ENCODE measurements at places on chromosomes 5 and 9. TPM values are rescaled to one million over a fixed set of nuclear protein-coding genes. Genes with fewer than 3 reads are reported as not detected.

Gene SLC22A5
- polyA plus RNA-seq: 12.6 TPM

- peak; percentile 41 for DNase-seq
Measured at GRCh38 chr5:76582230-76583162, 40.7 kb downstream of the F2RL2 start.

- DNase-seq: peak; percentile 28
Measured at GRCh38 chr5:132046880-132047299, 13.6 kb upstream of the IL3 start.

GRCh38 chr9:137167747-137168572 lies 1.9 kb downstream of the LRRC26 start:
- no peak for DNase-seq

GRCh38 chr5:3361811-3362605 lies 233.6 kb upstream of the IRX1 start:
- no peak for DNase-seq

DNA sequence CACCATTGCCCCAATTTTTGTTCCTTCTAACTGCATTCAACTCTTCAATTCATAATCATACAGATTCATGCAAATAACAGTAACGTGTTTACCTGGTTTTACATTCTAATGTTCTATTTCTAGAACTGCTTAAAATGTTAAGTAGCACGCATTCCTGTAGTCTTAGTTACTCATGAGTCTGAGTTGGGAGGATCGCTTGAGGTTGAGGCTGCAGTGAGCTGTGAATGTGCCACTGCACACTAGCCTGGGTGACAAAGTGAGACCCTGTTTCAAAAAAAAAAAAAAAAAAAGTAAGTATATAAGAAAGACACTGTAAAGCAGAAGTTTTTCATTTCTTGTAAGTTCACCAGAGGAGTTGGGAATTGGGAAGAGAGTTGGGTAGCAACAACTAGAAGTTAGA lies 105.9 kb downstream of the F2RL2 start:
- DNase-seq: no peak

DNA sequence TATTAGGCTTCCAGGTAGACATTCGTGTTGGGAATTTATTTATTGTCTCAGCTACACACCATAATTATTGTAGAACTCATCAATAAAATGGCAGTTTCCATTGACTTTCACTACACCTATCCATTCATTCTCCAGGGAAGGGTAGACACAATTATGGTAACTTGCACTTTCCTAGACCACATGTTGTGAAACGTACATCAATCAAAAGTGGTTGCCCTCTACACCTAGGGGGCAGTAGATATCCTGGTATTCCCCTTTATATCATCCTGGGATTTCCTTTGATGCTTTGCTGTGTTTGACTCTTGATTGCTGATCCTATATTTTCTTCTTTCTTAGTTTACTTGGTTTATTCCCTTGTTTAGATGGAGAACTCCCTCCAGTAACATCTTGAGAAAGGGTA lies 47.9 kb downstream of the ADGRV1 start:
- DNase-seq: no peak

DNA sequence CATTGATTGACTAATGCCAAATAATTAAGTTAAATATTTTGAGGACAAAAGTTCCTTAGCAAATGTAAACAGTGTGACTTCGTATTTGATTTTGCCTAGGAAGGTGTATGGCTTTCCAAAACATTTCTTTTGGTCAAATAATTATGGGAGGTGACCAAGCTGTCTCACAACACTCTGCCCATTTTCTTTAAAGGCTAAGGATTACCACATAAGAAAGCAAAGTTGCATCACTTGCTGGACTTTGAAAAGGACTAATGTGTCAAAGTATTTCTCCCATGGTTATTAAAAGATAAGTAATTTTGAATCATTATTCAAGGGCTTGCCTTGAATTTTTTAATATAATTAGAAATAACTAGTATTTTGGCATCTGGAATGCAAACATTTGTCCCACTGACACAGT lies 74.7 kb downstream of the HAPLN1 start:
- no peak for DNase-seq
